NB4 (cell line): ENCODE measurements at places on chromosomes 3 and 15.

- DNase-seq: no peak
These were observed 127.7 kb upstream of the SPATA16 start for GRCh38 chr3:173268781-173269180.

DNA sequence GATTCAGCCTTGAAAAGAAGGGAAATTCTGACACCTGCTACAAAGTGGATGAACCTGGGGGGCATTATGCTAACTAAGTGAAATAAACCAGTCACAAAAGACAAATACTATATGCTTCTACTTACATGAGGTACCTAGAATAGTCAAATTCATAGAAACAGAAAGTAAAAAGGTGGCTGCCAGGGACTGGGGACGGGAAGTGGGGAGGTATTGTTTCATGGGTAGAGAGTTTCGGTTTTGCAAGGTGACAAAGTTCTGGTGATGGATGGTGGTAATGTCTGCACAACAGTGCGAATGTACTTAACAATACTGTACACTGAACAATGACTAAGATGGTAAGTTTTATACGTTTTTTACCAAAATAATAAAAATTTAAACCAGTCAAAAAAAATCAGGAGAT is 4.8 kb downstream of the IDH2 start:
- peak; percentile 6 for DNase-seq

DNA sequence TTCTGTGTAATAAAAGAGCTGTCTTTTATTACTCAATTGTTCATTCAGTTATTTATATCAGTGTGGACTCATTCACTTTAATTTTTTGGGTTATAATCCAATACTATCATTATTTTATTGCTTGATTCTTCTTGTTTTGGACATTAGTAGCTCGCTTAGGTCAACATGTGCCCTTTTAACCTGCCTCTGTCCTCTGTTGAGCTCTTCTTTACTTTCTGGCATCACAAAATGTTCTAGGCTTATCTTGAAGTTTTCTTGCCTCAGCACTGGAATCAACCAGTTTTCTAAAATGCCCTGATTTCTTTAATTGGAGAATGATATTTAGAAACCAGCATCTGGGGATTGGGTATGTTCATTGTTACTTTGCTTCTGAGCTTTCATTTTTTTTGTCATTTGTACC is 82.2 kb downstream of the LEKR1 start:
- DNase-seq: no peak

DNA sequence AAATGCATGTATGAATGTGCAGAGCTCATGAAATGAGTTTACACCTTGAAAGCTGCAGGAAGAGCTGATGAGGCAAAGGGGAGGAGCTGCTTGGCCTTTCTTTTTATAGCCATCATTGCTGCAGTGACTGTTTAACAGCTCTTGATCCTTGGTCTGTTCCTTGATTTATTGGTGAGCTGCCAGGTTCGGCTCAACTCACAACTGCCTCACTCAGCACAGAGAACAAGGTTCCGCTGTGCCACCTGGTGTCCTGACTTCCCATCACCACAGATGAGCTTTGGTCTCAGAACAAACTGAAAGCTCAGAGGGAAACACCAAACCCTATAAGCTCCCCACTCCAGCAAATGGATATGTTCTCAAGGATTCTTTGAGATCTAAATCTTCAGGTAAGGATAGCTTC is 626.1 kb downstream of the MAGI1 start:
- no peak for DNase-seq

GRCh38 chr3:111246967-111247760 is 175.5 kb downstream of the NECTIN3 start:
- no peak for DNase-seq

GRCh38 chr15:52844823-52845222 is 54.7 kb upstream of the ONECUT1 start:
- DNase-seq: no peak

DNA sequence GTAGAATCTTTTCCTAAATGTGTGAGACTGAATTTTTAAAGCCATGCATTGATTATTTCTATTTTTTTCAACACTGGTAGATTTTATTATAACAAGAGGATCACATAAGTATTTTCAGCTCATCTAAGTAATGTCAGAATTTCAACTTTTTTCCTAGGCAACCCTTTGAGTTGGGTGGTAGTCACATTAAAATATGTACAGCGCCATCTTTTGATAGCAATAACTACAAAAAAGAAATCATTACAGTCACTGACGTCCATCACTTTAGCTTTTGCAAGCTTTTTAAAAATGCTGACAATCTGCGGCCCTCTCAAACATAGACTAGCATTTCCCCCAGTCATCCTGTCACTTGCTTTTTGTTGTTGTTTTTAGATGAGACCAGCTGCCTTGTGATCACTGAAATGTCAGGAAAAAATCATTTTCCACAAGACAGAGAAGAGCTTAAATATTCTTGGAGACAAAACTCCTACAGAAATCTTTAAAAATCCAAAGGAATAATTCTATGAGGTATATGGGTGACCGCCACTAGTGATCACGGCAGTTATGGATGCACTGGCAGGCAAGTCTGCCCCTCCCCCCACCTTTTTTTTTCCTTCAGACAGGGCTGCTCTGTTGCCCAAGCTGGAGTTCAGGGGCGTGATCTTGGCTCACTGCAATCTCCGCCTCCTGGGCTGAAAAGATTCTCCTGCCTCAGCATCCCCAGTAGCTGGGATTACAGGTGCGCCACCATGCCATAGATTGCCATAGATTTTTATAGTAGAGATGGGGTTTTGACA is 384.0 kb upstream of the KCNMB2 start:
- no peak for DNase-seq

- DNase-seq: peak; percentile 22
These were observed 595.8 kb upstream of the NR2F2 start for GRCh38 chr15:95734422-95735316.

DNA sequence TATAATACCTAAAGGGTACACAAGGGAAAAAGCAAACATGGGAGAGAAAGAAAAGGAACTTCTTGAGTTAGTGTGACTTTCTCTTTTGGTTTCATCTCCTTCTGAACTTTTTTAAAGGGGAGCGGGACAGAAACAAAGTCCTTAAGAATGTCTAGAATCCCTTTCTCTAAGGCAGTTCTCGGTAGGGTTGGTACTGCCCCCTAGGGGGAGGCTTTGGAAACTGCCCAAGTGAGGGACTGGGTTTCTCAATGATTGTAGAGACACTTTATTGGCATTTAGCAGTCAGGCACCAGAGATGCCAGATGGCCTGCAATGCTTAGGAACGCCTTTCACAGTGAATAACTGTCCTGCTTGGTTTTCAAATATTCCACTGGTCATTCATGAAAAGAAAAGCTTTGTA is 172.7 kb downstream of the WDR72 start:
- DNase-seq: peak; percentile 56

DNA sequence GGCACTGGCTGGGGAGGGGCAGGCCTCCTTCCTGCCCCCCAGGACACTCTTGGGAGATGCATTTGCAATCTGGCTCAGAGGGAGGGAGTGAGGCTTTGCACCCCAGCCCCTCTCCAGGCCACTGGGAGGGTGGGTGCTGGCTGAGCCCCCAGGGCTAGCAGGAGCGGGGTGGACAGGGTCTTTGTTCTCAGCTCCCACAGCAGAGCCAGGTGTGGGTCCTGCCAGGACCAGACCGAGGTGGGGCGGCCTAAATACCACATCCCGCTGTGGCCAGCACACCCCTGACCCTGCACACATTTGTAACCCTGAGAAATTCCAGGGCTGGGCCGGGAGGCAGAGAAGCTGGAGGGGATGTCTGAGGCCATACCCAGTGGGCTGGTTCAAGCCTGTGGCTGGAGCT is 41.0 kb downstream of the STARD5 start:
- DNase-seq: no peak

DNA sequence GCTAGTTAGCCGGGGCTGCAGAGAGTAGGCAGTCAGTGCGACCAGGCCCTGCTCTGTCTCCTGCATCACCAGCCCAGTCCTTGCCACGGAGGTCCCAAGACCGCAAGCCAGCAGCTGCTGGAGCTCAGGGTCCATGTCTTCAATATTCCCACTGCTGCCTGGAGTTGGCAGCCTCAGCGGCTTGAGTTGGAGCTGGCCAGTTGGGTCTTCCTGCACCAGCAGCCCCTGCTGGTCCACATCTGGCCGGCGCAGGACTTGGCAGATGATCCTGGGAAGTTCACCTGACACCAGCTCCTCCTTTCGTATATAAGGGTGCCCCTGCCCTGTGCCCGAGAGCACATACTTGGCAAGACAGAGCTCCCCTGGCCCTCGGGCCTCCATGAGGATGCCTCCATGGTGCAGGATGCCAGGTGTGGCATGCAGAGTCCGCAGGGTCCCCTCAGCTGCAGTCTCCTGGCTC is 5.7 kb downstream of the XIRP1 start:
- no peak for DNase-seq

DNA sequence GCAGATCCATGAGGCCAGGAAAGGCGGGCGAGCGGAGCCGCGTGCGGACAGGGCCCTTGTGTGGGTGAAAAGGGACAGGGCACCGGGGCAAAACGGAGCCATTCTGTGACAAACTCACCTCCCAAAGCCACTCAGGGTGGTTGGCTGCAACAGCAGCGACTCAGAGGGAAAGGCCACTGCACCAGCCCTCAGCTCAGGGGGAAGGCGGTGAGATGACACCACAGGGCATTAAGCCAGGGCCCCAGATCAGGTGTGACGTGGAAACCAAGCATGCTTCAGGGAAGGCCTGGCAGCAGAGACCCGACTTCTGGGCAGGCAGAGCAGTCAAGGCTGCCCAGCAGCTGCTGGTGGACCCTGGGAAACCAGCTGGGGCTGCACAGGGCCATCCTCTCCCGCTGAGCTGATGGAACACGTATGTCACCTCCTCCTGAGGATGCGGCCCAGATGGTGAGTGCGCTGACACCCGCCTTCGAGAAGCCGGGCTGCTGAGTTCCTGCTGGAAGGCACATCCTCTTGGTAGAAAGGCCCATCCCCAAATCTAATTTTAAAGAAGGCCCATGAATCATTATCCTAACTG is 82.3 kb downstream of the CHSY1 start:
- DNase-seq: no peak

DNA sequence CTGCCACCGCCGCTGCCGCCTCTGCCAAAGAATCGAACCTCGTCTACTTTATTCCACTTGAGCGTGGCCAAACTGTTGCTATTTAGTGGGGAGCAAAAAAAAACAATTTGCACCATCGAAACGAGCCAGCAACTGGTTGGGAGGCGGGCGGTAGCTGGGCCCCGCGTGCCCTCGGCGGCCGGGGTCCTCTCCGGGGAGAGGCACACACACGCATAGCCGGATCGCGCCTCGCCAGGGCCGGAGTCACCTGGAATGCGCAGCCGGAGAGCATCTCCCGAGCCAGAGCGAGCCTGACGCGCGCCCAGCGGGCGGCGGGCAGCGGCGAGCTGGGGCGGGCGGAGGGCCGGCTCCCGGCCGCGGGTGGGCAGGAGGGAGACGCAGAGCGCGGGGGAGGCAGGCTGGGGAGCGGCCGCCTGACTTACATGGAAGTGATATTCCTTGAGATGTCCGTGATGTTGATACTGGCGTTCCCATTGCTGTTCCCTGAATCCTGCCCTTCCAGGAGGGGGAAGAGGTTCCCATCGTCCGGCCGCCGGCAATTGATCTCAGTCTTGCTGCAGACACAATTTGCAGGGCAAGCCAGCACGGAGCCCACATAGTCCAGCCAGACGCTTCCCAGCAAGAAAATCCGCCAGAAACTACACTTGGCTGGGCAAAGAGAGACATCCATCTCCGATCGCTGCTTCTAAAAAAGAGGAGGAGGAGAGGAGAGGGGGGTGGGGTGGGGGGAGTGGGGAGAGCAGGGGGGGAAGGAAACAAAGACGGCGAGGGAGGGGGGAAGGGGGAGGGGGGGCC is 858 bp downstream of the NTRK3 start:
- DNase-seq: no peak

GRCh38 chr15:35986191-35986721 is 440.3 kb upstream of the DPH6 start:
- DNase-seq: no peak

- no peak for DNase-seq
These were observed 13.5 kb upstream of the APOD start for GRCh38 chr3:195597229-195597628.

- peak; percentile 84 for DNase-seq
These were observed at the start of gene EOGT for GRCh38 chr3:69013253-69014021. TSS of gene EOGT (minus strand) at chr3:69013684. CDS start at chr3:69009846, 3,838 bp downstream.

- DNase-seq: no peak
These were observed 23.7 kb downstream of the RORA start for GRCh38 chr15:61205346-61205921.

- DNase-seq: no peak
These were observed 248.0 kb upstream of the THBS1 start for GRCh38 chr15:39332846-39333245.

DNA sequence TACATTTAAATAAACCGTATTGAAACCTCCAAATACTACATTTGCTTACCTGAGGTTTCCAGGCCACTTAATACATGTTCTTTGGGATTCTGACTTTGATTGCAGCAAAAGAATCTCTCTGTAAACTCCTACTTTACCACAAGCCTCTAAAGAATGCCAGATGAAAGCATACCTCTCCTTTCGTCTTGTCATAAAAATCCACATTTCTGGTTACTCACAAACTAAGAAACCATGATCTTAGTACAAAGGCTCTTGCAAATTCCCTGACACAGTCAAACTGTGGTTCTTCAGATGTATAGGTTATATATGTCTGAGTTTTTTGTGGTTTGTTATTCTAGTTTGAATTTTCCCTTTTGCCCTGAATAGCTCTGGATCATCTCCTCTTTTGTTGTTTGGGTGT is 188.4 kb downstream of the RAP2B start:
- DNase-seq: no peak

- DNase-seq: peak; percentile 99
These were observed 39.1 kb downstream of the KLF13 start for GRCh38 chr15:31365655-31366127.

GRCh38 chr3:48623851-48624547 is 2.4 kb upstream of the TMEM89 start:
- DNase-seq: no peak

GRCh38 chr3:119034256-119035013 is at the start of gene IGSF11:
TSS of gene IGSF11 (minus strand) at chr3:119034846. CDS start at chr3:119034582, 264 bp downstream.
- DNase-seq: peak; percentile 52

GRCh38 chr15:98745179-98745578 is 96.8 kb downstream of the IGF1R start:
- DNase-seq: no peak

DNA sequence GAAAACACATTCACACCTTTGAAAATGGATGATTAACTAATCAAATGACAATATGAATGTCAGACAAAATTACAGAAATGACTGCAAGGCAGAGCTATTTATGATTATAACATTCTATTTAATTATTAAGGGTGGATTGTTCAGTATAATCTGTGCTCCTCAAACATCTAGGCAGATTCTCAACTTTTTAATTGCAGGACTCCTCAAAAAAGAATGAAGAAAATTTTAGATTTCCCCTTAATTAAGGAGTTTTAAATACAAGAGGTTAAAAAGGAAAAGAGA is 22.6 kb upstream of the CMC1 start:
- DNase-seq: no peak

- no peak for DNase-seq
These were observed 100.0 kb upstream of the DLG1 start for GRCh38 chr3:197398286-197398878.

DNA sequence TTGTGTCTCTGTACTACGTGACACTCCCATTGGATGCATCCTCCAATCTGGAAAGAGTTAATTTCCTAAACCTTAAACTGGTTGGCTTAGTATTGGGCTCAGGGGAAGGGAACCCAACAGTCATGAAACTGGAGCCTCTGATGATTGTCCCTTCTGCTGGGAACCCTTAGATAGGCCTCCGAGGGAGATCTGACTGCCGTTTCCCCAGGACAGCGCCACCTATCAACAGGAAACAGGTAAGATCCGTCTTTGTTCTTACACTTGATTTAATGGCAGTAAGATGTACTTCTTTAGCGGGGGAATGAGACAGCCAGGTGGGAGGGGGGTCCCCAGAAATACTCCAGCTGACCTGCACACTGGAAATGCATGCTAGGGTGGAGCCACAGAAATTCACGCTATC is 1749.6 kb downstream of the SI start:
- DNase-seq: peak; percentile 18
